Choroid plexus epithelial cell (primary cell): ENCODE measurements at places on chromosomes 2 and 18.

DNA sequence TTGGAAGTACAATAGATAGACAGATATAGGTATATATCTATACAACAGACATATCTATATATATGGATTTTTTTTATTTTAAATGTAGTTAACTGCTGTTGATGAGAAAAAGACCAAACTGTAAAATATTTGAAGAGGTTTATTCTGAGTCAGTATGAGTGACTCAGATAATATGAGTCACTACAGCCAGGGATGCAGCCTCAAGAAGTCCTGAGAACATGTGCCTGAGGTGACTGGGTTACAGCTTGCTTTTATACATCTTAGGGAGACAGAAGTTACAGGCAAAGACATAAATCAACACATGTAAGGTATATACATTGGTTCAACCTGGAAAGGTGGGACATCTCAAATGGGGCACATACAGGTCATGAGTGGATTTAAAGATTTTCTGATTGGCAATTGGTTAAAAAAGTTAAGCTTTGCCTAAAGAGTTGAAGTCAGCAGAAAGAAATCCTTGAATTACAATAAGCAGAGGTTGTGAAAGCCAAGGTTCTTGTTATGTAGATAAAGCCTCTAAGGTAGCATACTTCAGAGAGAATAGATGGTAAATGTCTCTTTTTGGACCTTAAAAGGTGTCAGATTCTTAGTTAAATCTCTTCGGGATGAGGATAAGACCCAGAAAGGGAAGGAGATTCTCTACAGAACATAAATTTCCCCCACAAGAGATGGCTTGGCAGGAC lies 149.9 kb downstream of the RBM43 start:
- peak; percentile 79 for DNase-seq

GRCh38 chr18:70335892-70336726 lies 47.3 kb downstream of the SOCS6 start:
- no peak for DNase-seq

- no peak for DNase-seq
These were observed 124.8 kb downstream of the PHLPP1 start for GRCh38 chr18:62839874-62840713.

DNA sequence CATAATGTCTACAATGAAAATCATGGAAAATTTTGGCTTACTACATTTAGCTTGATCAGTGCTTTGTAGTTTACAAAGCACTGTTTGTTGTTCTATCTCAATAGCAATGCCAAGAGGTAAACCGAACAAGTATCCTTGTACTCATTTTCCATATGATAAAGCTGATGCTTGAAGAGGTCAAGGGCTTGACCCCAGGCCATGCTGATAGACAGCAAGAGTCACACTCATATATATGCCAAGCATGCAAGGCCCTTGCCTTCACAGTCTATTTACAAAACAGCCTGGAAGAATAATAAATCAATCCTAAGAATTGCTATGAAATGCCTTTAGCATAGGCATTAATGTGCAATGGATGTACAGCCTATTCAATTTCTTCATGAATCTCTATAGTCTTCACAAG lies 71.8 kb downstream of the SLC8A1 start:
- no peak for DNase-seq

DNA sequence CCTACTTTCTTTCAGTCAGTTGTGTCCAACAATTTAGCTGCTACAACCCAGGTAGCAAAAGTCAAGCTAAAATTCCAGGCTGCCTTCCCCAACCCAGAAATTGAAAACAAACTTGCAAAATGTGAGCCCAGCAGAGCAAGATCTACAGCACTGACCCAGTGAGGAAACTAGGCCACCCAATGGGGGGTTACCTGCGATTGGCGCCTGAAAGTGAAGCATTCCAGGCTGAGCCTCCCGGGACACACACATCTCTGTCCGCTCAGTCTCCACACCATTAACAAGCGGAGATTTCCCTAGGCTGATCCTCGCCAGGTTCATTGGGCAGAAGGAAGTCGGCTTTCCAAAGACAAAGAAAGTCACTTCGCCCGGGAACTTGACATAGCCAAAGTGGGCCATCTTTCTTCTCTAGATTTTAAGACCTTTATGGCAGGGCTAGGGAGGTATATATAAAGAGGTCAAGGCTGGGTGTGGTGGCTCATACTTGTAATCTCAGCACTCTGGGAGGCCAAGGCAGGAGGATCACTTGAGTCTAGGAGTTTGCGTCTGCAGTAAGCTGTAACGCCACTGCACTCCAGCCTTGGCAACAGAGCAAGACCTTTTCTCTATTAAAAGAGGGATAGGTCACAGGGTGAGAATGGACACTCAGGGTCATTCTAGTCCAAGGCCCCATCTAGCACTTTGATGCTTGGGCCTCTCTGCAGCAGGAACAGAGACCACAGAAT lies 53.6 kb downstream of the TTC32 start:
- DNase-seq: no peak

DNA sequence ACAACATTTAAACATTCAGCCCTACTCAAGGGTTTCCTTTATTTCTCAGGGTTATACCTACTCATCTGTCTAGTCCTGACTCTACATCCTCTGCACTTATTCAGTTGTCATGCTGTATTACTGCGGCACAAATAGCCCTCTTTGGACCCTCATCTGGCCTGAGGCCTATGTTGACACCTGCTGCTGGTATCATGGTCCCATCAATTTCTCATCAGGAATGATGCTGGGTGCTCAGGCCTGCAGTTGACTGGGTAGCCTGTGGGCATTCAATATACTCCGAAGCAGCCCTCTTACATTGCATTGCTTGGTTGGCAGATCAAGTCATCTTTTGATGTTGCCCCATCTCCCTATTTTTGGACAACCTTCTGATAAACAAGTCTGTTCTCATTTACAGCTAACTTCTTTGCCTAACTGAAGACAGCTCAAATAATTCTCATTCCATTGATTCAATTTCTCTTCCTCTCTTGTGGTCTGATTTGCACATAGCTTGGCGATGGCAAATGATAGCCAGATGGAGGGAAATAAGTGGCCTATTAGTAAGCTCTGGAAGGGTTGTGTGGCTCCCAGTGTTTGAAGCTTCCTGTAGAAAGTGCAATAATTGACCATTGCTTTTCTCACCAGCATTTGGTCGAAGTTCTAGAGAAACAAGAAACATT lies 19.1 kb upstream of the MC4R start:
- peak; percentile 21 for DNase-seq

DNA sequence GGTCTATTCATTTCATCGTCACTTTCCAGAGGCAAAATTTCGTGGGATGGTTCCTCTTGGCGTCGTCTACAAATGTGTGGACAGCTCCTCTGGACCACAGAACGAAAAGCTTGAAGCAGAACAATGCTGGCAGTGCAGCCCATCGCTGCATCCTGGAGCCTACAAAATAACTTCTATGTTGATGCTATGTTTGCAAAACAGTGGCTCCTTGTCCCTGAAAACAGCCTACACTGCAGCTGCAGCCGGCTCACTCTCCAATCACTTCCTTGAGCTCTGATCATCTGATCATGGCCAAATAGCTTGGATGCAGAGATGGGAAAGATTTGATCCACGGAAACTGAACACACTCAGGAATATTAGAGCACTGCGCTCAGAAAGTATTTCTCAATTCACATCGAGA lies 60.0 kb downstream of the DOCK10 start:
- DNase-seq: no peak

GRCh38 chr18:48802543-48803290 lies 148.0 kb downstream of the SMAD7 start:
- no peak for DNase-seq

- DNase-seq: peak; percentile 98
These were observed 49.3 kb downstream of the NRP2 start for GRCh38 chr2:205731583-205731981.

GRCh38 chr2:157257312-157258252 lies at the start of gene GALNT5:
Gene GALNT5 (plus strand): TSS chr2:157257705. CDS start chr2:157258083, 378 bp downstream.
- peak; percentile 67 for DNase-seq

DNA sequence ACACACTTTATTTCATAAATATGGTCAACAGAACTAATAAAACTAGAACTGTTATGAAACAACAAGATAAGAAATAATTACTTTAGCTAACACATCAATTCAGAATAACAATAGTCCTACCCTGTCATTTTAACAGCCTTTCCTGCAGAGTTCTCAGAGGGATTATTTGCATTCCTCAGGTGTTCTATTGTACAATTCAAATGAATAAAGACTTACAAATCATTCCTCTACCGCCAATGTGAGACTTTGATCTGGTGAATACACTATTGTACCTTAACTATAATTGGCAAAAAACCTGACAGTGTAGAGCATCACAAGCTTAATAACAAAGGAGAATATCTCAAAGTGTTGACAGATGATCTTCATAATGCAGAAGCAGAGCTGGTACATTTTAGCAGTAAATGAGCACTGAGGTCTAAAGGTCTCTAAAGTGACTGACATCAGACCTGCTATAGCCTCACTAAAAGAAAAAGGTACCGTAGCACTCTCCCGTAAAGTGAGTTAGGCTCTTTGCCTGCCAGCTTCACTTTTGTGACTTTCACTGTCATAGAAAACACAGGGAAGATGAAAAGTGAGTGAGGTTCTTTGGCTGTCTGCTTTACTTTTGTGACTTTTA lies 118.8 kb upstream of the SP3 start:
- DNase-seq: no peak

GRCh38 chr2:208320686-208321085 lies 54.6 kb downstream of the PIKFYVE start:
- DNase-seq: peak; percentile 94

DNA sequence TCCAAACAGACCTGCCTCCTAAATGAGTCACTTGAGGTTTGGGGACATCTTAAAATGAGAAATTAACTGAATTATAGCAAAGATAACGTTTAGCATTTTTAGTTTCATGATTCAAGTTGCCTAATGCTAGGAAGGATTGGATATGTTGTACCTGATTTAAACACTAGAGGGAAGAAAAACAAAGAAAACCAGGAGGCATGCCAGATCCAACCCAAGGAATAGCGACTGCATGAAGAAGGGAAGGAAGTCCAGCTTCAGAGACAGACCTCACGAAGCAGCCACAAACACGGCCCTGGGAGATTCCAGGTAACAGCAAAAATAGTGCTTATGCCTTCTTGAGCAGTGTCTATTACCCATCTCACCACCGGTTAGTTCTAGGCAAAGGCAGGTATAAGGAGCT lies 499.9 kb upstream of the SPHKAP start:
- peak; percentile 79 for DNase-seq

DNA sequence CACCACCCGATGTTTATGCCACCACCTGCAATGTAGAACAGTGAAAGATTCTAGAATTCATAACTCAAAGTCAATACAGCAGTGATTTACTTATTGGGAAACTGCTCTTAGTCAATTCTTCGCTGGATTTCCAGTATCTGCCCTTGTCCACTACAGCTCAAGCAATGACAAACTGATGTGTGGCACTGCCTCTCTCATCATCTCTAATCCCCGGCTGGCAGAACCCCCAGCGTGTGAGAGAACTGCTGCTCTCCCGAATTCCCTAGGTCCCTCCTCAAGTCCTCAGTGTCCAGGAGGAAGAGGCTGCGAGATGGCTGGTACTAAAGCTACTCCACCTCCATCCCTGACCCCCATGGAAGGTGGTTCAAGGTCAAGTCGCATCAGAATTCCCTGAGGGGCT lies 1.6 kb downstream of the TXNL4A start:
- no peak for DNase-seq

DNA sequence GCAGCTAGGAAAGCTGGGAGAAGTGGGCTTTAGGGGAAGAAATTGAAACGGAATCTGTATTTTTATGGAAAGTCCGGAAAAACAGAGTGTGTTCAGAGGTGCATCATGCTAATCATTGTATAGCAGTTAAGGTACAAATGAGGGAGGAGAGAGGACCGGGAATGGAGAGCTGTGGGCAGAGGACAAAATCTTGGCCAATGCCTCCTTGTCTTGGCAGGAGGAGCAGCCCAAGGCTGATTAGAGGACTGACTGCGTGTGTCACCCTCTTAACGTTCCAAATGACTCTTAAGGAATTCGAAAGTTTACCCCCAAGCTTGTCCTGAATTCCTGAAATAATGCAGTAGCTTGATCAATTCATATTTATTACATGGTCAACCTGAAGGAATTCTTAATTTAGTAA lies 81.0 kb downstream of the ZNF236 start:
- no peak for DNase-seq

GRCh38 chr18:8177330-8178016 lies 431.8 kb upstream of the RAB12 start:
- DNase-seq: peak; percentile 83

DNA sequence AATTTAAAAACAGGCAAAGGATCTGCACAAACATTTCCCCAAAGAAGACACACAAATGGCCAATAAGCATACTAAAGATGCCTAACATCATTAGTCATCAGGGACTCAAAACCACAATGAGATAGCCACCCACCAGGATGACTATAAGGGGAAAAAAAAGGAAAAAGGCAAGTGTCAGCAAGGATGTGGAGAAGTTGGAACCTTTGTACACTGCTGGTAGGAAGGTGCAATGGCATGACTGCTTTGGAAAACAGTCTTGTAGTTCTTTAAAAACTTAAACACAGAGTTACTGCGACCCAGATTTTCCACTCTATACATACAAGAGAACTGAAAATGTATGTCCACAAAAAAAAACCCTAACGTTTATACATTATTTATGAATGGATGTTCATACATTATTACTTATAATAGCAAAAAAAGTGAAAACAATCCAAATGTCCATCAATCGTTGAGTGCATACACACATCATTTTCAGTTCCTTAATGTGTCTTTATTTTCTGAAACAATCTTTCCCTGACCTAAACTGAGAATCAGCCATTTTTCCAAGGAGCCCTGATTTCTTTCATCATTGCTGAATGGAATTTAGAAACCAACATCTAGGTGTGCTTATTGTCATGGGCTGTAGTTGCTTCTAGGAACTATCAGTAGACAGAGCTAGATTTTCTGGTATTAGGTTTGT lies 64.7 kb upstream of the TLK1 start:
- DNase-seq: peak; percentile 94

GRCh38 chr2:104849618-104850141 lies 4.2 kb upstream of the POU3F3 start:
- DNase-seq: peak; percentile 84

DNA sequence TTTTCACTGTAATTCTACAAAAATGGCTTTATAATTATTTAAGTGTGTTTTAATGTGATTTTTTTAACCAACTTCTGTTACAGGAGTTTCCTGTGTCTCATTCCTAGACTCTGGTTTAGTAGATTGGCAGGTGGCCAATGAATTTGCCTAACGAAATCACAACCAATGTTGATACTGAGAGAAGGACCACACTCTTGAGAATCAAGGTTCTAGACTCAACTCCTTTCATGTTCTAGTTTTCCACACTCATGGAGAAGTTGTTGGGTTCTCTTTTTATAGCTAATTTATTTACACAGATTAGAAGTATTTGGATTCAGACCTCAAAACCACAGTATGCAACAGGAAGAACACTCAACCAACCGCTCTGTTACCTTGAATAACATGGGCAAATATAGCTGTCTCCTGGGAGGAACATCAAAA lies 22.6 kb upstream of the USP34 start:
- DNase-seq: peak; percentile 70

DNA sequence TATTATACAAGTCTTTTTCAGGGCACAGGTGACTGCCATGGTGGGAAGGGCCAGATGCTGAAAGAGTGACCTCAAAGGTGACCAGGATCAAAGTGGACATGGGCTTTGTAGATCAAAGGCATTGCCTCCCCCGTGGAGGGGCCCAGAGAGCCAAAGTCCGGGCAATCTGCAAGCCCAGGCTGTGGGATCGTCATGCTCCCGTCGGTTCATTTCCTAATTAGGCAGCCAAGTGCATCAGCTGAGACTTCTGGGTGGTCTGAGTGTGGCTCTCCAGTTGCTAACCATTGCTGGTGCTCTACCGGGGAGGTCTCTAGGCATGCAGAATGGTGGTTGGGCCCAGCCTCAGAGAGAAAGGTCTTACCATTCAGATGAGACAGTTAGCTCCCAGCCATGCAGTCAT lies 61.6 kb downstream of the TRIB2 start:
- DNase-seq: no peak
